PC-3 (cell line): ENCODE measurements at places on chromosomes 5 and 9.
A peak's percentile ranks its signal among the peaks of the same experiment; 100 is the strongest.

GRCh38 chr9:13873203-13873602, 440.7 kb downstream of the NFIB start:
- DNase-seq, result peak; percentile 67

DNA sequence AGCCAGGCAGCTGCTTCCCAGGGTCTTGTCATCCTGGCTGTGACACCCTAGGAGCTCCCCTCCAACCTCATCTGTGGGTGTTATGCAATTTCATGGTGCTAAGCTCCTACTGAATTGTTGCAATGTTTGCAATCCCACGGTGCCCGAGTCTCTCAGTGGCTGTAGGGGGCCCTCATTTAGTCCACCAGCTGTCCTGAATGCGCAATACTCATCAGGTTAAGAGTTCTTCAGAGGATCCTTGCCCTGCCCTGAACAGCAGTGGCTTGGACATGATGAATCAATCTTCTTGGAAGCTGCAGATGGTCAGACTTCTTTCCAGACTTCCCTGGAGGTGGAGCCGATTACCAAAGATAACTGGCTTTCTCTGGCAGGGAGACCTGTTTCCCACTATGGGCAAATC, 584.1 kb downstream of the CCDC171 start:
- no peak for DNase-seq

DNA sequence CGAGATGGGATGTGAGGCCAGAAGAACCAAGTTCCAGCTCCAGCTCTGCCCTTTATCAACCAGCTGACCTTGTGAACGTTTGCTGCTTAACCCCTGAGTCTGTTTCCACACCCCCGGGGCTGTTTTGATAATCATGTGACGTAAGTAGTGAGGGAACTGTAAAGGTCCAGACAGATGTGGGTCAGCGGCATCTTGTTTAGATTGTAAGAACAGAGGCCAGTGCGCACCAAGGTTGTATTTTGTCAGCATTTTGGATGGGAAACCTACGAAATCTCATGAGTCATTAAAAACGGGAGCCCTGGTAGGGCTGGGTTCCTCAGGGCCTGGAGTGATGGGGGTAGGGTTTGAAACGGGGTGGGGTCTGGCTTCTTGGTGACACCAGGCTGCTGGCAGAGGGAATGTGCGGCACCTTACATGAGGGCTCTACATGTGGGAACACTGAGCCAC, 13.8 kb upstream of the COL15A1 start:
- no peak for DNase-seq

- DNase-seq, result peak; percentile 47
Measured at GRCh38 chr5:10789021-10789420, 28.0 kb upstream of the DAP start.

- no peak for DNase-seq
Measured at GRCh38 chr5:141077826-141078225, 16.6 kb upstream of the PCDHB2 start.

GRCh38 chr9:128905964-128906363, 14.8 kb upstream of the PHYHD1 start:
- DNase-seq, result no peak

- no peak for DNase-seq
Measured at GRCh38 chr5:133790898-133791297, 177.5 kb downstream of the C5orf15 start.

DNA sequence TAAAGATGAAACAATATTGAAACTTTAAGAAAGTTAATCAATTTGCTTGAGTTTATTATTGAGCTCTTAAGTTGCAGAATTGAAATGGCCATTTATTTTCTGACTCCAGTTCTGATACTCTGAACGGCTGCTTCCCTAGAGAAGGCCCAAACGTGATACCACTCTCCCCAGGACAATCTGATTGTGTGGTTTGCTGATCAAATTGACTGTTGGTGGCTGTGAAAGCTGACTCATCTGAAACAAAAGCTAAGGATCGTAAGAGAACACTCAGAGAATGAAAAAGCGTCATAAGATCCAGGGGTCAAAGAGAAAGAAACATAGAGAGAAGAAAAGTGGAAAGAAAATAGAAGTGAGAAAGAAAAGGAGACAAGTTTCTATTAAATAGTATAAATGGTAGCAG, 147.2 kb downstream of the IZUMO3 start:
- DNase-seq, result no peak

DNA sequence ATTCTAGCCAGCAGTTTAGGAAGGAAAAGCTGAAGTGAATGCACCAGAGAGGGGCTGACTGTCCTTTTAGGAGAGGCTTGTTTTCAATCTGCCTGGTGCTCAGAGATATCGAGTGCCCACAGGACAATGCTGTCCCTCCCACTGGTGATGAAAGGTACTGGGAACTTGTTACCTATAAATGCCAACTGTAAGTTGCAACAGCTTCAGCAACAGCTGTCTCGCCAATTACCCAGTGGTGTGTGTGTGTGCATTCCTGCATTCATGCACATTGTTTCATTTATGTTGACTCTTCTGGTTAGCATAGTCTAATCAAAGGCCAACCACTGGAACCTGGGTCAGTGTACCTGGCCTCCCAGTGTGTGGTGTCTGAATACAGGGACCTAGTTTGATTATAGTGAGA, 161.1 kb downstream of the CSNK1G3 start:
- DNase-seq, result no peak

- DNase-seq, result no peak
Measured at GRCh38 chr5:38656568-38656967, 100.1 kb upstream of the LIFR start.

- DNase-seq, result no peak
Measured at GRCh38 chr9:98530275-98530674, 178.5 kb downstream of the GABBR2 start.

DNA sequence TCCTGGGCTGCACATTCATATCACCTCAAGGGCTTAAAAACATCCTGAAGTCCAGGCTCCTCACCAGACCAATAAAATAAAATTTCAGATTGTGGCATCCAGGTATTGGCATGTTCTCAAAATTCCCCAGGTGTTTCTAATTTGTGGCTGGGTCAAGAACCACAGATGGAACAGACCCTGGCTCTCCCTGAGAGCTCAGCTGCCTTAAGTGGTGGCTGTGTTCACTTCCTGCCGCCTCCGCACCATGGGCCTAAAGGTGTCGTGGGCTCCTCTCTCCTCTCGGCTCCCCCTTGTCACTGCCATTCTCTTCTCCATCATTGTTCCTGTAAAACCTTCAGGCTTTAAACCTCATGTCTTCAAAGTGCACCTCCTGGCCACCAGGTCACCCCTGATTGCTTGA, 17.8 kb upstream of the CCNJL start:
- DNase-seq, result no peak

DNA sequence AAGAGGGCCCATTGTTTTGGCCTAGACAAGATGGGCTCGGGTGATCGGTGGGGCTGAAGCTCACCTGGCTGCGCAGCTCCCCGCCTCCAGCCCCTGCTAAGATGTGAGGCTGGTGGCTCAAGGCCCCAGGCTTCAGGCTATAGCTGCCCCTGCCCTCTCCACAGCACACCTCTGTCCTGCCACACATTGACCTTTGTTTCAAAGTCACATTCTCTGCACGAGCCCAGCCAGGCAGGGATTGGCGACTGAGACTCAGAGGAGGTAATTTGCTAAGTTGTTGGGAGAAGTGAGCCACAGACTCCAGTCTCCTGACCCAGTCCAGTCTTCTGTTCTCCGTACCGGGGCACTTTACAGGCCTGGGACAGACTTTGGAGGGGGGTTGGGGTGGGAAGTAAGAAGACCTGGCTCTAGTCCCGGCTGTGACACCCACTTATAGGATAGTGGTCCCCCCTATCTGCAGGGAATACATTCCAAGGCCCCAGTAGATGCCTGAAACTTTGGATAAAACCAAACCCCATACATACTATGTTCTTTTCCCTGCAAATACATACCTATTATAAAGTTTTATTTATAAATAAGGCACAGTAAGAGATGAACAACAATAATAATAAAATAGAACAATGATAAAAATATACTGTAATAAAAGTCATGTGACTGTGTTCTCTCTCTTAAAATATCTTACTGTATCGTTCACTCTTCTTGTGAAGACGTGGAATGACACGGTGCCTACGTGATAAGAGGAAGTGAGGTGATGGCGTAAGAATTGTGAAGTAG, 13.3 kb downstream of the PDGFRB start:
- DNase-seq, result no peak

DNA sequence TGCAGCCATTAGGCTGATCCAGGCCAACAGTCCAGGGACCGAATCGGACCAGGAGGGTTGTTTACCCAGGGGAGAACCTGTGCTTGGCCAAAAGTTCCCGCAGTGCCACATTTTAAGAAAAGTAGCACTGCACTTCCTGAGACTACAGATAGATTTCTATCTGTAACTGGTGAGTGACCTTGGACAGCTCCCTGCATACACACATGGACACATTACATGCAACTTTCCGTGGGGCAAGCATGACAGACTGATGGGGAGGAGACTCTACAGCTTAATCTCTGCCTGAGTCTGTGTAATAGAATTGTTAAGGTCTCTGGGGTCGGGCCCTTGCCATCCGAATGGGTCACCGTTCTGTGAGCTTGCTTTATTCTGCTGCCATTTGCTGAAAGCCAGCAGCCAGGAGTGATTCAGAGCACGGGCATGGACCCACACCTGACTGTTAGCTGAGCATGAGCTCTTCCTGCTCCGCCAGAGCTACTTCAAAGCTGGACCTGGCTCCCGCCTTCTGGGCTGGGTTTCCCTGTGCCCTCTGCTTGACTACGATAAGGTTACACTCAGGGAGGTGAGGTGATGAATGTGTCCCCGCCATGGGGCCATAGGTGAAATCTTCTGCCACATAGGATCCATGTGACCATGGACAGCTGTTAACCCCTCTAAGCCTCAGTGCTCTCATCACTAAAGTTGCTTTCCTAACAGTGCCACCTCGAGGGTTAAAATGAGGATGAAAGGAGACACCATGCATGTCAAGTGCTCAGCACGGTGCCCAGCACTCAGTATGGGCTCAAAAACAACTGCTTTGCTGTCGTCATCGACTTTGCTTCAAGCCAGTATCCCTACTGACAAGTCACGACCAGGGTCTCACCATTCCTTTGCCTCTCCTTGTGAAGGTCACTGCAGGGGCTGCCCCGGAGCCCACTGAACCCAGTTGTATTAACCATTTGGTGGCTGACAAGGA, 200.0 kb downstream of the MELK start:
- DNase-seq, result peak; percentile 29

GRCh38 chr9:134782921-134783698, 97.5 kb upstream of the FCN2 start:
- DNase-seq, result no peak

- DNase-seq, result no peak
Measured at GRCh38 chr9:109861499-109861898, 81.5 kb downstream of the PALM2AKAP2 start.

DNA sequence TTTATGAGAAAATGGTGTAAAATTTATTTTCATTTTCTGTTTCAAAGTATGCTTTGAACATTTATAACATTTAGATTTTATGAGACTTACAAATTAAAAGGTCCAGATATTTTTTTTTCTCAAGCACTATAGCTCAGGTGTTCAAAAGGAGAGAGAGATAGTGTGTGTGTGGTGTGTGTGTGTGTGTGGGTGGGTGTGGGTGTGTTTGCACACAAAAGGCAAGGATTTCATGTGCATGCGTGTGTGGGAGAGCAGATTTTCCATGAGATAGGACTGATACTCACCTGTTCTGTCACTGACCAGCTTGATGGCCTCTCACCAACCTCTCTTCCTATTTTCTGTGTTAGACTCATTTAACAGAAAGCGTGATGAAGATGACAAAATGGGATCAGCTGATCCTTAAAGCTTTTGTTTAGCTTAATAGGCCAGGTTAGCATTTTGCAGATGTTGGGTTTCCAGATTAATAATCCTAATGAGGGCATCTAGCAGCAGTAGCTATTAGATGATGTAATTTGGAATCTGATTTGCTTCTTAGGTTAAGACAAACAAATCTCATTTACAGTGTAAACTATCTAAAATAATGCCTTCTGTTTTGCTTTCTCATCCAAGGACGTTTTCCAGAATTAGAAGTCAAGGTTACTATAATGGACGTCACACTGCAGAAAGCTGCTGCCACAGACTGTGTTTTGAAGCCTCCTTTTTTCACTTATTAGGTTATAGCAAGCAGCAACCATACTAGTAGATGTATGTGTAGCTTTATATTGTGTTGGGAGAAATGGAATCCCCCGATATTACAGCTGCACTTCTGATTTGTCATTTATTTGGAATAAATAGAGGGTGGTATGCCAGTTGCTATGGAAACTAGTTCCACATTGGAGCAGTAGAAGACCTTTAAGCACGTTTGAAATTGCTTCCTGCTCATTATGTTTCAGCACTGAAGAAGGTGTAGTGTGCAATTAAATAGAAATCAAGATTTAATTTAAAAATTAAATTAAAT, 355.6 kb downstream of the TAF11L14 start:
- DNase-seq, result no peak

DNA sequence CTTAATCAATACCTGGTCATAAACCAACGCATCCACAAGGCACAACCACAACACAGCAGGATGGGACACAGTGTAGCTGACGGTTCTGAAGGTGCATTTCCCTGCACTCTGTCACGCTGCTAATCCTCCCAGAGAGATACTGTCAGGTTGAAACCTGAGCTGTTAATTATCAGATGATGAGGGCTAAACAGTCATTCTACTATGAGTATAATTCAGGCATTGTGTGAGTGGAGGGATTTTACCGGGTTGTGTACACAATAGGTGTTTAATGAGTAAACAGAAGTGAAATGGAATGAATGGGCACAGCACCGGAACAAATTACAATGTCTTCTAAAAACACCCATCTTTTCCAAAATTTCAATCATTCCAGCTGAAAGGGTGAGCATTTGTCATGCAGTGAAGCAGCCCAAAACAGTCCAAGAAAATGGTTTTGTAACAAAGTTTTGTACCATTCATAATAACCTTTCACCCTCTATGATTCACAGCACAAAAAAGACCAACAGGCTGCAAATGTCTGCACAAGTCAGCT, 71.5 kb downstream of the ABCA1 start:
- DNase-seq, result peak; percentile 65

DNA sequence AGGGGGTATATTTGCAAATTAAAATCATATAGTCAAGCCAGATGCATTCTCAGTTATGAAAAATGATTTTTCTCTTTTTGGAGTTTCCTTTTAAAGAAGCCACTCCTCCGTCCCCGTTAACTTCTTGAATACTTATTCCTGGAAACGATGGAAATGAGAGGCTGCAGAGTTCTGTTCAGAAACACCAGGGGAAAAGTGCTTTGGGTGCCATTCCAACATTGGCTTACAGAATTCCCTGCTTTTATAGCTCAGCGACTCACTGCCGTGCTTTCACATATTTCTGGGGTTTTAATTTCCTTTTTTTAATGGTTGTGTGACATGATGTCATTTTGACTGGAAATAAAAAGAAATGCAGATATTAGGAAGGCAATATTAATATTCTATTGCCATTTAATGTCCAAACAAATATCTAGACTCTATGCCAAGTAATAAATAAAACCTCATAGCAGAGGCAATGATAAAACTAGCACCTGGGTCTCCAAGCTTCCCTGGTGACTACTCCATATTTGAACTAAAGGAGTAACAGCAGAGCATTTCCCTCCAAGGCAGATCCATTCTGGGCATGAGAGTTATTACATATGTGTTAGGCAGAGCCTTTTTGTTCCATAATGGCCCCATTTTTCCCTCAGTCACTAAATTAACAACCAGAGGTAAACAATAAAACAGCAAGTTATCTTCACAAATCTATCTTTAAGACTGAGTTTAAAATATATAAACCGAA, 363.4 kb downstream of the EBF1 start:
- DNase-seq, result no peak

- no peak for DNase-seq
Measured at GRCh38 chr5:39948341-39948740, 523.6 kb upstream of the DAB2 start.
